ENCODE measurements at places on chromosomes 11 and 22.
A peak's percentile ranks its signal among the peaks of the same experiment; 100 is the strongest.

DNA sequence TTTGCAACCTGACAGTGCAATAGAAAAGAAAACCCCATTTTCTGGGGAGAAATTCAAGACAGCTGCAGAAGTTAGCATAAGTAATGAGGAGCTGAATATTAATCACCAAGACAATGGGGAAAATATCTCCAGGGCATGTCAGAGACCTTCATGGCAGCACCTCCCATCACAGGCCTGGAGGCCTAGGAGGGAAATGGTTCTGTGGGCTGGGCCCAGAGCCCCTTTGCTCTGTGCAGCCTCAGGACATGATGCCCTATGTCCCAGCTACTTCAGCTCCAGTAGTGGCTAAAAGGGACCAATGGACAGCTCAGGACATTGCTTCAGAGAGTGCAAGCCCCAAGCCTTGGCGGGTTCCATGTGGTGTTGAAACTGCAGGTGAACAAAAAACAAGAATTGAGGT, 14.6 kb upstream of the DKK3 start:
- no peak for DNase-seq

DNA sequence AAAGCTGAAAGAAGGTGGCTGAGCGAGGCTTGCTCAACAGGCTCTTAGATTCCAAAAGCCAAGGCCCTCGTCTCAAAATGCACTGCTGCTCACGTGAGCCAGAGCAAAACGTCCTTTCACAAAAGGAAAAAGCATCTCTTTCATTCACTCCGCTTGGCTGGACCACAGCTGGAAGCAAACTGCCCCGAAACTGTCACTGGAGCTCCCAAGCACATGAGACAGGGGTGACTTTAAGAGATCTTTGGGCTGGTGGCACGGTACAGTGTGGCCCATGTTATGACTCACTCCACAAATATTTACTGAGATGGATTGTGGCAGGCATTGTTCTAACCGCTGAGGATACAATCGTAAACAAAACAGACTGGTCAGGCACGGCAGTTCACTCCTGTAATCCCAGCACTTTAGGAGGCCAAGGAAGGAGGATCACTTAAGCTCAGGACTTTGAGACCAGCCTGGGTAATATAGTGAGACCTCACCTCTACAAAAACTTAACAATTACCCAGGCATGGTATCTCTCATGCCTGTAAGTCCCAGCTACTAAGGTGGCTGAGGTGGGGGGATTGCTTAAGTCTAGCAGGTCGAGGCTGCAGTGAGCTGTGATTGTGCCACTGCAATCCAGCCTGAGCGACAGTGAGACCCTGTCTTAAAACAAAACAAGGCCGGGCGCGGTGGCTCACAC, 3.6 kb downstream of the PLA2G6 start:
- DNase-seq: peak; percentile 35

GRCh38 chr11:32446227-32446626, 10.9 kb upstream of the WT1 start:
- DNase-seq: no peak

DNA sequence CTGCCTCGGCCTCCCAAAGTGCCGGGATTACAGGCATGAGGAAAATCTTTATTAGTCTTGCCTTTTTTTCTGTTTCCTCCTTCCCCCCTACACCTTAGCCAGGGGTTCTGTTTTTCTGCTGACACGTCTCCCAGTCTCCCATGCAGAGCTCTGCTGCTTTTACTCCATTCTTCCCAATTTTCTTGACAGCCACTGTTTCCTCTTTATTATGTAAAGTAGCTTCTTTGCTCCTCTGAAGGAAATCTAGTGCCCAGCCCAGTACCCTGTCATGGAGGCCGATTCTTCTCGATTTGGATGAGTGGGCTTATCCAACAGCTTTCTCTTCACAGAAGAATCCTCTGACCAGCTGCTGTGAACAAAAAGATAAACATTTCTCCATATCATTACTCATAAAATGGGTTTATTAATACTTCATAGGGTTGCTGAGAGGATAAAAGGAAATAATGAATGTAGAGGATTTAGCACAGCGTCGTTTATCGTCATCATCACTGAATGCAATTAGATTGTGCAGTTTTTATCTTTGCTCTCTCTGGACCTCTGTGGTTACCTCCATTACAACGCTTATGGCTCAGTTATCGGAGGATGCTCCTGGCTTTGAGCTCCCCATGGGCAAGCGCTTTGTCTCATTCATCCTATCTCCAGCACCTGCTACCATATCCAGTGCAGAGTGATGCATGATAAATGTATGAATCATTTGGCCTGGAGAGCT, 375.6 kb upstream of the C11orf87 start:
- no peak for DNase-seq

- no peak for DNase-seq
Measured at GRCh38 chr11:111530091-111530490, 10.4 kb upstream of the LAYN start.

GRCh38 chr11:9092072-9092471, 673 bp upstream of the SCUBE2 start:
- DNase-seq: no peak

DNA sequence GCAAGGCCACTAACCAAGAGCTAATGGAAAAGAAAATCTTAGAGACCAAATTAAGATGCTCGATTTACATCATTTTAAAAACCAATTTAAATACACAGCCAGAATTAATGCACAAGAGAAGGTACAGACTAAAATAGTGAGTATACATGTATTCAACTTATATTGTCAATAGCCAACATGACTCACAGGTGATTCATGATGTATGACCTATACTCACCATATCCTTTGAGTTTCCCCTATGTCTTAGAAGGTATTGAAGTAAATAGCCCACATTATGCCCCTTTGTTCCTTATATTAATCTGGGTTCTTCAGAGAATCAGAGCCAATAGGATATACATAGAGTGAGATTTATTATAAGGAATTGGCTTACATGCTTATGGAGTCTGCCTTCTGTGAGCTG, 97.5 kb upstream of the ANO3 start:
- DNase-seq: no peak

DNA sequence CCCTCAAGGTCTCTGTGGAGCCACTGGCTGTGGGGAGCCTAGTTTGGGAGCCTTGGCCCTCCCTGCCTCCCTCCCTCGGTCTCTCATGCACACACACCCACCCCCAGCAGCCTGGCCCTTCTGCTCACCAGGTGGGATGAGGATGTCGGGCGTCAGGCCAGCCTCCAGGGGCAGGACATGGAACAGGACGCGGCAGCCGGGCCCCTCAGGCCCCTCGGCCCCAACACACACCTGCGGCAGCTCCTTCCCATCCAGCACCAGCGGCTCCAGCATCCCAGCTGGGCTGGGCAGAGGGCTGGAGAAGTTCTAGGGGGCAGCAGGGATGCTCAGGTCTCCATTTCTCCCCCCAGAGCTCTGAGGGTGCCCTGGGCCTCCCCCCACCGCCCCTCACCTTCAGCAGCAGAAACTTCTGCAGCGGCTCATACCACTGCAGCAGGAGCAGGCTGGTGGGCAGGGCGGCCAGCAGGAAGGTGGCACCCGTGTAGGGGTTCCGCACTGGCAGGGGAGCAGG, 11.2 kb downstream of the MAP4K2 start:
- DNase-seq: no peak

- DNase-seq: no peak
Measured at GRCh38 chr11:31720671-31721365, 90.3 kb downstream of the PAX6 start.

DNA sequence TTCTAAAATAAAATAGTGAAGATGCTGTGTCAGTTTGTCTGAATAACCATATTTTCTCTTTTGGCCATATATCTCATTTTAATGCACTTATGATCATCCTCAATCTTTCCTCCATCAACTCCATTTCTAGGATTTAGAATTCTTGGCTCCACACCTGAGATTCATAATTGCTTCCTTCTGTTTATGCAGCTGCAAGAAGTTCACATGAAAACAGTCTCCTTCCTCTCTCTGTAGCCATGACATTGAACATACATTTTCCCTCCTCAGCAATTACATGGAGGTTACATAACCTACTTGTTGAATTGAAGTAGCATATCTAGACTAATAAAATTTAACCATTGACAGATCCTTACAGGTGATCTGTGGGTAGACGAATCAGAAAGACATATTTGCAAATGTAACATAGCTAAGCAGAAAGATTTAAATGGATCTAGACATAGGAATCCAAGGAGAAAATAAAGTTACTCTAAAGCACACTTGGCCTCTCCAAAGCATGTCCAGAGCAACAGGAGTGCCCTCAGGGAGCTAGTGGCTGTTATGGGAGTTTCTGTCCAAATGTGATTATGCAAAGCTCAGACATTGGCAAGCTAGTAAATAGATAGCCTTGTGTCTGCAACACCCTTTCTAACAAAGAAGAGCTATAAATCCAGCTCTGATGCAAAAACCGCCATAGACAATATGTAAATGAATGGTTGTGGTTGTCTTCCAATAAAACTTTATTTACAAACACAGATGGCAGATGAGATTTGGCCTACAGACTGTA, 119.9 kb upstream of the MPPED2 start:
- DNase-seq: no peak

DNA sequence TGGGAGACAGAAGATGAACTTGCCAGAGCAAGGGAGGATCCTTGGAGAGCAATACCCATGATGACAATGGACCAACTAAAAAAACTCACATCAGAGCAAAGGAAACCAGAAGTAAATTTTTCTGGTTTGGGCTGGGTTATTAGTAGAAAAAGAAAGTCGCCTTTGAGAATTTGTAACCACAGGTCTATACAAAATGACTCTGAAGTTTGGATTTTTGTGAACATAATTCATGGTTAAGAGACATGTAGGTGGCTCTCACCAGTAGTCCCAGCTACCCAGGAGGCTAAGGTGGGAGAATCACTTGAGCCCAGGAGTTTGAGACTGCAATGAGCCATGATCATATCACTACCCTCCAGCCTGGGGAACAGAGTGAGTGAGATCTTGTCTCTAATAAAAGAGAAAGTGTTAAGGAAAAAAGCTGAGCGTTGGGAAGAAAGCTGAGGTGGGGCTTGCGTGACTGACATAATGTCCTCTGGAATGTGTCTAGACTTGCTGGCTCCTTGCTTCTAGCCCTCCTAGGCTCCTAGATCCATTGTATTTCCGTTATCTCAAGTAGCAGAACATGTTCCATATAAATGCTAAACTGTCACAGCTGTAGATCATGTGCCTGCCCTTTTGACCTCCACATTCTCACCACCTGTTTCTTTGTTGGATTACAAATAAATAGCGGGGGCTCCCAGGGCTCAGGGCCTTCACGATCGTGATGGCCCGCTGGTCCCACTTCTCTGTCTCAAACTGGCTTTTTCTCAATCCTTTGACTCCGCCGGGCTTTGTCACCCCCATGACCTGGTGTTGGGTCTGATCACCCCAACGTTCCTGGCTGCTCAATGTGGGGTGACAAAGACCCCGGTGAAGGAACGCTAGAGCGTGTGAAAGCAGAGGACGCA, 56.2 kb upstream of the SC5D start:
- DNase-seq: peak; percentile 19

DNA sequence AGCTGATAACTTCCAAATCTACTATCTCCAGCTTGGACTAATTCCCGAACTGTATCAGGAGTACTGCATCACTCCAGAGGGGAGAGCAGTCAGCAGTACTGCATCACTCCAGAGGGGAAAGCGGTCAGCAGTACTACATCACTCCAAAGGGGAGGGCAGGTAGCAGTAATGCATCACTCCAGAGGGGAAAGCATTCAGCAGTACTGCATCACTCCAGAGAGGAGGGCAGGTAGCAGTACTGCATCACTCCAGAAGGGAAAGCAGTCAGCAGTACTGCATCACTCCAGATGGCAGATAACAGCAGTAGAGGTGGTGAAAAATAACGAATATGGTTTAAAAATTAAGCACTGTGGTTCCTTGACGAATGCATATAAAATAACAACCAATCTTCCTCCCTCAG, 8.4 kb downstream of the CWC15 start:
- DNase-seq: no peak

DNA sequence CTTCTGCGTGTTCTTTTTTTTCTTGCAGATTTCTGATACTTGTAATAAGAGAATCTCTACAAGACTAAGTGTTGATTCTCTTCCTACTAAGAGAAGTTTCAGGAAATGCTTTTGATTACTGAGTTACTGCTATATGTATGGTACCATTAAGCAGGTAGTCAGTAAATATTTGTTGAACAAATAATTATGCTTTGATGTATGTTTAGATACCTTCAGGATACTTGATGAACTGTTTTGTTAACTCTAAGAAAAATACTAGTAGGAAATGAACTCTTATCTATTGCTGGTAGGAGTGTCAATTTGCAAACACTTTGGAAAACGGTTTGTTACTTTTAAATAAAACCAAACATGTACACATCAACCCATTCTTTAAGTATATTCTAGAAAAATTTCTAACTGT, 90.6 kb downstream of the TMEM135 start:
- no peak for DNase-seq

DNA sequence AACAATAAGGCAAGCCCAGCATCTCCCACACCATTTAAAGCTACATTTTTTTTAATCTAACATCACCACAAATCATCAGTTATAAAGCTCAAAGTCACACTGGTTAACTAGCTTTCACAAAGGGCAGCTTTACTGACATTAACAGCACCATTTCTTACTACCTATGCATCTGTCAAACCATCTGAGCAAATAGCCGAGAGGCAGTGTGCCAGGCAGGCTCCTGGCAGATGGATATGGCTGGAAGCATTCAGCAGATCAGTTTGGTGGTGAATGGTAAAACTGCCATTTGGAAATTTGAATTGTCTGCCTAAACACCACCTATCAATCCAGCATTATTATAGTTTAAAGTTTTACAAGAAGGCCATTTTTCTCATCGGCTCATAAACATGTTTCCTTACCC, 131.2 kb downstream of the TTC28 start:
- DNase-seq: no peak

Measured in umbilical cord (tissue), 2 donors.